ENCODE measurements at places on chromosomes 11 and 22.

- DNase-seq, result peak; percentile 72
These were observed 36.1 kb downstream of the LIMK2 start for GRCh38 chr22:31248138-31248745.

DNA sequence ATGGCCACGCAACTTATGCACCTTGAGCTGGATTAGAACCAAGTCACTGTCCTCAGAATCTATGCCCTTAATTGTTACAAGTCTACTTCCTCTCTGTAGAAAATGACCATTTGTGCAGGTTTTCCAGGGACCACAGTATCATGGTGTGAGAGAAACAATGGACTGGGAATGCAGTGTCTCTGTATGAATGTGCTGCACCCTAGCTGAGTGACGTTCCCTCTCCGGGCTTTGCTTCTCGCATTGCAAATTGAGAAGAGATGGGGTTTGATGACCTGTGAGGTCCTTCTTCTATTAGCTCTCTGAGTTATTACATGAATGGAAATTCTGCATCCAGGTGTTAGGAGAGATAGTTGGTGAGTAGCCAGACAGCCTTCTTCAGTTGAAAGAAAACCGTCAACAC lies 1052.3 kb downstream of the NTM start:
- DNase-seq, result no peak

- peak; percentile 41 for DNase-seq
These were observed 997 bp downstream of the UBE2L3 start for GRCh38 chr22:21568347-21569075.

GRCh38 chr11:352456-353031 lies 16.8 kb upstream of the B4GALNT4 start:
- DNase-seq, result no peak

- DNase-seq, result no peak
These were observed 50.0 kb downstream of the LRRC74B start for GRCh38 chr22:21095773-21096107.

DNA sequence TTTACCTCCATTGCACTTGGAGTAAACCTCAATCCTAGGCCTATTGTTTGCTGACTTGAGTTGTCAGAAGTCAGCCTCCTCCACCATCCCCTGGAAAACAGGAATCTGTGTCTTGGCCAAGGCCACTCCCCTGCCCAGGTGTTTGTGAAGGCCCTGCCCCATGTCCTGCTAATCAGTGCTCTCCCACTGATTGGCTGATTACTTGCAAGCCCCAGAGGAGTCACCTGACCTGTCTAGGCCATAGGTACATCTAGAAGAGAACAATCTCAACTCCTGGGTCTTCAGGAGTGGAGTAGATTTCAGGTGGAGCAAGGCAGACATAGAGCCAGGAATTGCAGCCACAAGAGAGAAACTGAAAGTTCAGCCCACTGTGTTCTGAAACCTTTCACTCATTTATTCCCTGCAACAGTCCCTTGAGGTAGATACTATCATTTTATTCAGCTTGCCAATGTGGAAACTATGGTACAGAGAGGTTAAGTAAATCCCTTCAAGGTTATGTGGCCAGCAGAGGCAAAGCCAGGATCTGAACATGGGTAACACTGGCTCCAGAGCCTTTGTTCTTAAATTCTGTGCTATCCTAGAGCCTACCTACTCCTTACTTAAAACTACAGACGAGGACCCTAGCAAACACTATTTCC lies 10.4 kb downstream of the OAF start:
- no peak for DNase-seq

- no peak for DNase-seq
These were observed 10.7 kb upstream of the MRGPRX2 start for GRCh38 chr11:19071255-19071654.

- DNase-seq, result no peak
These were observed 18.9 kb upstream of the CDC42EP2 start for GRCh38 chr11:65295571-65296341.

DNA sequence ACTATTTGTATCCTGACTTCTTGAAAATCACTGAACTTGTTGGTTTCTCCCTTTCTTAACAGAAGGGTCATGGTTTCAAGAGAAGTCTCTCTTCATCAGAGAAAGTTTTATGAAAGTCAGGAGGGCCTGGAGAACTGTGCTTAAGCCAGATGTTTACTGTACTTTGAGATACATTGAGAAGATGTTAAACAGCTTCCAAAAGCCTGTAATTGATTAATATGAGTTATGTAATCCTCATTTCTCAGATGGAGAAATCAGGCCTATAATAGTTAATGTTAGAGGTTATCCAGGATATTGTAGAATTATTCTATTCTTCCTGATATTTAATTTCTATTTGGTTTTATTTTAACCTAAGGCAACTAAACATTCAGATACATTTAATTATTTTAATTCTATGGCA lies 97.1 kb upstream of the RAG2 start:
- no peak for DNase-seq

DNA sequence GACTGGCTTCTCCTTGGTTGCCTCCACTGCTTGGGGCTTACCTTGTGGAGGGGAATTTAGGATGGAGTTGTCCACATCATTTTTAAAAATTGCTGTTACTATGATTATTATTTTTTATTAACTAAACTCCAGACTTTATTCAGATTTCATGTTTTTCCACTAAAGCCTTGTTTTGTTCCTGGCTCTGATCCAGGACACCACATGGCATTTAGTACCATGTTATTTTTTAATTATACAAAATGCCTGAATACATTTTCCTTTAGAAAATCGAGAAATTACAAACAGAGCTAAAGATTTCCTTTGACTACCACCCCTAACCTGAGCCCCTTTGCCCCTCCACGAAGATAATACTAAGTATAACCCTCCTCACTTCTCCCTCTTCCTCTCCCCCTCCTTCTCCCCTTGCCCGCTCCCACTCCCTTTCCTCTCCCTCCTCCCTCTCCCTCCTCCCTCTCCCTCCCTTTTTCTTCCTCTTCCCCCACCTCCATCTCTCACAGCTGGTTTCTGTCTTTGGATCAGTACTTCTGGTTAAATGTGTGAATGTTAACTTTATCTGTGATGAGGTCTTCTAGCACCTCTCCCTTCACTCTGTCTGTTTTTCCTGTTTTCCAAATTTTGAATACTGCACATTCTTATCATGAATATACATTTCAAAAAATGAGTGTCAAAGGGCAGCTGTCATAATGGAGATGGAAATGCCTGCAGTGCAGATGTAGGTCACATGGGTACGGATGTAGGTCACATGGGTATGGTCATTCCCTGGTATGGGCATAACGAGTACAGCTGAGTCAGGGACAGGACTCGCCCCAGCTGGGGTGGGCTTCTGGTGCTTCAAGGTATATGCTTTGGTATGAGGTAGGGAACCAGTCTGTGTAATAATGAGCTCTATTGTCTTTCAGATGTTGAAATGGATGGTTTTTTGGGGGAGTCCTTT lies 54.4 kb upstream of the OR4B1 start:
- no peak for DNase-seq

GRCh38 chr11:128195057-128195751 lies 392.2 kb downstream of the ETS1 start:
- peak; percentile 12 for DNase-seq

- DNase-seq, result no peak
These were observed 65.8 kb upstream of the WNT7B start for GRCh38 chr22:46042786-46043185.

- DNase-seq, result no peak
These were observed 5.7 kb downstream of the LRFN4 start for GRCh38 chr11:66862559-66863037.

- no peak for DNase-seq
These were observed 4.3 kb upstream of the CARNS1 start for GRCh38 chr11:67410984-67411784.

DNA sequence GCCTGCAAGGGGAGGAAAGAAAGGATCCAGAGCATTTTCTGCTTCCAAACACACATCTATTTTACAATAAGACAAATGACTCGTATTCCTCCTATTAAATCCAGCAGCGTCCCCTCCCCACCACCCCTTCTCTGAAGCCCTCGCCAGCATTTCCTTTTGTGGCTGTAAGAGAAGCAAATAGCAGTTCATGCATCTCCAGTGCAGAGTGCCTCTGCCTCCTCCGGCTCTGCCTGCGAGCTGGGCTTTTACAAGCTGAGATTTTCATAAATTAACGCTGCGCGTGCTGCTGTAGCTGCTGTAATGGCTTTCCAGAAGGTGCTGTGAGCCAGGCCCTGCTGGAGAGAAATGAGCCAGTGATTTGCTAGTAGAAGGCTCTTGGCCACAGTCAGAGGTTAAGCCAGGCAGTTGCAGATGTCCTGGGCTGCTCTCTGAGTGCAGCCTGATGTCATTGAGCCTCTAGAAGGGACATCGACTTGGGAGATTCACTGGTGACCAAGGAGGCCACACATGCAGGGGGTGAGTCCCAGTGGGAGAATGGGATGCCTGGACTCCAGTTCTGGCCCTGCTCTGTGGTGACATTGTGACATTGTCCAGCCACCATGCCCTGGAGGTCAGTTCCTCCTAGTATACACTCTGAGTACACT lies 134.5 kb upstream of the NAV2 start:
- DNase-seq, result no peak

GRCh38 chr11:115637599-115638241 lies 133.5 kb upstream of the CADM1 start:
- no peak for DNase-seq

- peak; percentile 91 for DNase-seq
These were observed 20.8 kb downstream of the DGCR6L start for GRCh38 chr22:20298803-20299745.

- DNase-seq, result peak; percentile 61
These were observed 547 bp downstream of the UVRAG start for GRCh38 chr11:75815345-75816168.

GRCh38 chr11:69862797-69863543 lies 43.8 kb upstream of the FGF3 start:
- DNase-seq, result no peak

DNA sequence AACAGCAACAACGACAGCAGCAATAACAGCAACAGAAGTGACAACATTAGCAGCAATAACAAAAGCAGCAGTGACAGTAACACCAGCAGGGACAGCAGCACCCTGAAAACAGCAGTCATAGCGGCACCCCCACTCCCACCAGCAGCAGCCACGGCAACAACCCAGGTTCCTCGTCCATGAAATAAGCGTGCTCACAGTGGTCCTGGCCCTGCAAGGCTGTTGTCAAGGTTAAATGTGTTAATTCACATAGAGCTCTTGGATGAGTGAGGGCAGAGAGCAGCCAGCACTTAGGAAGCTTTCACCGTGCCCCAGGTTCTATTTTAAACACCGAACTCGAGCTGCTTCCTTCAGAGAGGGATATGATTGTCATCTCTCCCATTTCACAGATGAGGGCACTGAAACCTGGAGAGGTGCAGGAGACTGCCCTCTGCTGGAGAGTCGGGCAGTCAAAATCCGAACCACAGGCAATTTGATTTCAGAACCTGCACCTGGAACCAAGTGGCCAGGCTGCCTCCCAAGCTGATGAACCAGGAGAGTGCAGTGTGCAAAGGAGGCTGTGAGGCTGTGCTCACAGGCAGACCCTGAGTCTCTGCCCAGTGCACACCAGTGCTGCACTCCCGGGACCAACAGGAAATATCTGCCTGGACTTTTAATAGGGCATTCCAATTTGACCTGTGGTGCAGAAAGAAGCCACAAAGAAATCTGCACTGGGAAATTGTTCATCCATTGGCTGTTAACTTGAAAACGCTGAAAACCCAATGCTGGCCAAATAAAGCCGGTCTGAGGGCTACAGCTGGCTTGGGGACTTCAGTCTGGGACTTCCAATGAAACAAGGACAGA lies 22.9 kb upstream of the FGF3 start:
- no peak for DNase-seq

DNA sequence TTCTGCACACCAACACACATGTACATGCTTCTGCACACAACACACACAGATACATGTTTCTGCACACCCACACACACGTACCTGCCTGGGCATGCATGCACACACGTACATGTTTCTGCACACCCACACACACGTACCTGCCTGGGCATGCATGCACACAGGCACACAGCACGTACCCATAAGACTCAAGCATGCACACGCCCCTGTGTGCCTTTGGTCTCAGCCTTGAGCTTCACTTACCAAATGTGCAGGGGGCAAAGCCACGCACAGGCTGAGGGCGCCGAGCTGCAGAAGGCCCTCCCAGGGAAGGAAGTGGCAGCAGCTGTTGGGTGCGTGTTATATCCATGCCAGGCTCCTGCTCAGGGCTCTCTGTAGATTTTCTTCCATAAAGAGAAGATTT lies 34.7 kb upstream of the SMIM38 start:
- DNase-seq, result no peak

- DNase-seq, result no peak
These were observed 1.5 kb upstream of the TRABD start for GRCh38 chr22:50184004-50184901.

DNA sequence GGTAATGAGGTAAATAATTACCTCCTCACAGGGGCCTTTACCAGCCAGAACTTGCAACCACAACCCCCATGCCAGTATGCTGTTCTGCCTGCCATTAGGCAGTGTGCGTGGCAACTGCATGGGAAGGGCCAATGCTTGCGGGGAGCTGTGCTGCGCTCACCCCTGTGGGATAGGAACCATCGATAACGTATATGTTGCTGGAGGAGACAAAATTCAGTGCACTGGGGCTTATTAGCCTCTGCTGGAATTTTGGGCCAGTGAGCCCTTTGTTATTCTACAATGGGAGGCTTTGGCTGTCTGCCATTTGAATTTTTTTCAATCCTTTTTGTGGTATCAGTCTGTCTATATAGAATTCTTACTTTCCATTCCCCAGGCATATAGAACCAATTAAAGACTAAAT lies 47.3 kb downstream of the PPP2R1B start:
- no peak for DNase-seq

DNA sequence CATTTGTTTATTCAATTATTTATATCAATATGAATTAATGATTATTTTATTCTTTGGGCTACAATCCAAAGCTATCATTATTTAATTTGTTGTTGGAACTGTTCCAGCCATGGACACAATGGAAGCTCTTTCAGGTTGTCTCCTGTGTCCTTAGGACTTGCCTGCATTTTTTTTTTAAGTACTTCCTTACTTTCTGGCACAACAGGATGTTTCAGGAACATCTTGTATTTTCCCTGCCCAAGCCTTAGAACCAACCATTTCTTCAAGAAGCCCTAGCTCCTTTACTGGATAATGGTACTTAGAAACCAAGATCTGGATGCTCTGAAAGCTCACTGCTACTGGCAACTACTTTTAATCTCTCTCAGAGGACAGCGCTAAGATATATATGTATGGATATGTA lies 57.8 kb upstream of the CLNS1A start:
- DNase-seq, result no peak

- DNase-seq, result peak; percentile 25
These were observed 84.7 kb downstream of the TTC28 start for GRCh38 chr22:28594797-28595462.

DNA sequence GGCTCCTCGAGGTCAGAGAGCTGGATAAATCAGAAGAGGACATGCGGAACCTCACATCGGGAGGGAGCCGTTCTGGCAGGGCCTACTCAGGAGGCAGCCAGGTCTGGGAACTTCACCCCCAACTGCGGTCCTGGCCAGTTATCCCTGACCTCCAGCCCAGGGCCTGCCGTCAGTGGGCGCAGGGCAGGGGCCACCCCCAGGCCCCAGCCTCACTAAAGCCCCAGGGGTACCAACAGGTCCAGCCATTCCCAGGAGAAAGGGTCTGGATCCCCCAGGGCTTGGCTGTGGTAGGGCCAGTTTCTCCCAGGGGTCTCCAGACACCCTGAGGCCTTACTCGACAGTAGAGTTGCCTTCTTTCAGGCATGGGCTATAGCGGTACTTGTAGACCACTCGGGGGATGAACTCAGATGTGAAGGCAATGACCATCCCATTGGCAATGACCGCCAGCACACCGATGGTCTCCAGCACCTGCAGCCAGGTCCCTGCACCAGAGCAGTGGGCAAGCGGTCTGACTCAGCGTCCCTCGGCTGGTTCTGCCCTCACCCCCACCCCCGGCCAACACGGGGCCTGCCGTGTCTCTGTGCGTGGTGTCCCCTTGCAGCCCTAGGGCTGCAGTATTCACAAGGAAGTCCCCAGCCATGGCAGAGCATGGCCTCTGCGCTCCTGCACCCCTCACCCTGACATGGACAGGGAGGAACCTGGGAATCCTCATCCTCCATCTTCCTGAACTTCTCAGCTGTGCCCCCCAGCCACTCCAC lies 4.6 kb upstream of the SIGIRR start:
- DNase-seq, result no peak
